ENCODE measurements at places on chromosomes 12 and 14.

DNA sequence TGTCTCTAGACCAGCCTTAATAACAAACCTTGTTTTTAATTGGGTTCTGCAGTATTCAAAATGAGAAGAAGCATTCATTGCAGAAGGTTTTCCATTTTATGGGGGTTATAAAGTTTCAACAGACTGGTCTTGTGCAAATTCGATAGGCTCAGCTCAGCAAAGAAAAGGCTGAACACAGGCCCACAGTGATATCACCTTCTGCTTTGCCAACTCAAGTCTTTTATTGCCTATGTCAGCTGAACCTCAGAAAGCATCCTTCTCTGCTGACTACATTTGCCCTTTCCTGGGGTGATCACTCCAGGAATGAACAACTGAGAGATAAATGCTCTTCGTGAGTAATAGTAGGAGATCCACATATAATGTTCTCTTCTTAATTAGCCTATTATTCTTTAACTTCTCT, 134.5 kb upstream of the CCDC175 start:
- DNase-seq = no peak

- no peak for DNase-seq
Measured at GRCh38 chr12:56321027-56321426, 5.2 kb upstream of the CNPY2 start.

- DNase-seq = no peak
Measured at GRCh38 chr14:78508023-78508422, 337.9 kb downstream of the NRXN3 start.

- DNase-seq = no peak
Measured at GRCh38 chr14:31806249-31806648, 245.0 kb downstream of the NUBPL start.

DNA sequence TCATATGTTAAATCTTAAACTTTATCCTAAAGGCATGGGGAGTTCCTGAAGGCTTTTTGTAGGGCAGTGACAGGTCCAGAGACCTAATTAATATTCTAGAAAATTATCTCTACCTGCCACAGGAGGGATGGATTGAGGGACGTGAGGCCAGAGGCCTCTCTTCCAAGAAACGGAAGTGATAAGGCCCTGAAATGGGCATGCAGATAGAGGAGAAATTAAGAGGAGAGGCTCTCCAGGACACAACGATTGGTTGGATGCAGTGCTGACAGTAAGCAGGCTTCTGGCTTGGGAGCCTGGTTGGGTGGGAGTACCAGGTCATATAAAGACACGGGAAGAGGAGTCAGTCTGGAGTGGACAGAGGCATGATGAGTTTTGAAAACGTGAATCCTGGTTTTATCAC, 3.1 kb upstream of the BORCS5 start:
- no peak for DNase-seq

- DNase-seq = no peak
Measured at GRCh38 chr14:64817631-64818030, 62.1 kb downstream of the SPTB start.
